Large intestine (tissue), 12 donors: ENCODE measurements at places on chromosomes 5 and 9. TPM values are rescaled to one million over a fixed set of nuclear protein-coding genes. Genes with fewer than 3 reads are reported as not detected.

The OCLN gene
- 85.5 TPM for polyA plus RNA-seq

The SAXO1 gene
- 0.06 TPM for polyA plus RNA-seq

The GRXCR2 gene
- polyA plus RNA-seq = 0.03 TPM

The NDST1 gene
- 45.4 TPM for polyA plus RNA-seq

GRCh38 chr9:9410736-9411135, 1202.1 kb downstream of the PTPRD start:
- no peak for DNase-seq

DNA sequence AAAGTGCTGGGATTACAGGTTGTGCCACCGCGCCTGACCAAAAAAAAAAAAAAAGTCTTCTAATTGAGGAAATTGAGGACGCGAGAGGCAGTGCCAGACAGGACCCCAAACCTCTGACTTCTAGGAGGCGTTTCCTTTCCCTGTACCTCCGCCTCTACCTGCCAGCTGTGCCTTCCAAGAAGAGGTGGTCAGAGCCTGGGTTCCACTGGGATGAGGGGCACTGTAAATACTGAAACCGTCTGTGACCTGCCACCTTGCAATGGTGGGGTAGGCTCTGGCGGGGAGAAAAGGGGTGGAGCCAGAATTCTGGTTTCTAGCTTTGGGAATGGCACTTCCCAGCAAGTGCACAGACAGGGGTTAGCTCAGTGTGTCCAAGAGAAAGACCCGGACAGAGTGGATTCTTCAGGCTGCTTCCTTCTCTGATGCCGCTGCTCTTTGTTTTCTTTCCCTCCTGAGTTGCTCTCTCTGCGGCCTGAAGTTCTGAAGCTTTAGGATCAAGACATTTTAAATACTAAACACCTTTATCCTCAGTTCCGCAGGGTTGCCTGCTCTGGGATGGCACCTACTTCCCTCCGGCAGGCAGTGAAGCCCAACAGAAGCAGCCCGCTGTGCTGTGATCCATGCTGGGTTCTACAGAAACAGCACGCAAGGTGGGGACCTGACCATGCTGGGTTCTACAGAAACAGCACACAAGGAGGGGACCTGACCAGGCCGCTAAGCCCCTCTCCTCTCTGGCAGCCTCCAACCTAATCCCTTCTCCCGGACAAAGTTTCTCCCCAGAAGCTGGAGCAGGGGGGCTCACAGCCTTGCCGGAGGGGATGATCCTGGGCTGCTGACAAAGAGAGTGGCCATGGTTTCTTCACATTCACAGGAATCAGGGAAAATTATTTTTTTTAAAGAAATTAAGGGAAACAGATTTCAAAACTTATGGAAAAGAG, 65.2 kb downstream of the OTULIN start:
- no peak for DNase-seq

DNA sequence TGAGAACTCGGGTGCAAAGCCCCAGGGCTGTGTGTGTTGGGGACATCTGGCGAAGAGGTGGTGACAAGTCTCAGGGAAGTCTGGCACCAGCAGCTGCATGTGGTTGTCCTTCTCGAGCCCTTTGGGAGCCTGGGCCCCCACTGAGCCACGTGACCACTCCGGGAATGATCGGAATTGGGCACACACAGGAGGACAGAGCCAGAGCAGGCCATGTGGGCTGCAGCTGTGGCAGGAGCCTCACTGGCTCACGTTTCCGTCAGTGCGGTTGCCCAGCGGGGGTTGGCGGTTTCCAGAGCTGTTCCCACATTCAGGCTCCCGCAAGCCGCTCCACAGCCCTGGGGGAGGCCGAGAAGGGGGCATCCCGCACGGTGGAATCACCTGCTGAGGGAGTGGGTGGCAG, 6.8 kb upstream of the CEL start:
- DNase-seq = no peak

GRCh38 chr5:139642891-139643871, 5.0 kb upstream of the CXXC5 start:
- peak; percentile 94 for DNase-seq

DNA sequence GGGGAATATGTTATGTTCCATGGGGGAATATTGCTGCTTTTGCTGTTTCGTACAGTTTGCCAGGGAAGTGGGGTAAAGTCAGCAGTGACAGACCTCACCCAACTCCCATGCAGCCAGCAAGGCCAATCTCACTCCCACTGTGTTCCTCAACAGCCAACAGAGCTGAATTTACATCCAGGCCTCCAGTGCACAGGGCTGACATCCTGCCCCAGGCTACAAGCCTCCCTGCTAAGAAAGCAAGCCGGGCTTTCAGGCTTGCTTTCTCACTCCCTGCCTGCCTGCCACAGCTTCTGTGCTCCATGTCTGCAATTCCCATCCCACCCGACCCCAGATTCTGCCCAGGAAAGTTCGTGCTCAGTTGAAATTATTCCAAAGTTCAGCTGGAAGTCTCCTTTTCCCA, 25.5 kb upstream of the SNCAIP start:
- no peak for DNase-seq

DNA sequence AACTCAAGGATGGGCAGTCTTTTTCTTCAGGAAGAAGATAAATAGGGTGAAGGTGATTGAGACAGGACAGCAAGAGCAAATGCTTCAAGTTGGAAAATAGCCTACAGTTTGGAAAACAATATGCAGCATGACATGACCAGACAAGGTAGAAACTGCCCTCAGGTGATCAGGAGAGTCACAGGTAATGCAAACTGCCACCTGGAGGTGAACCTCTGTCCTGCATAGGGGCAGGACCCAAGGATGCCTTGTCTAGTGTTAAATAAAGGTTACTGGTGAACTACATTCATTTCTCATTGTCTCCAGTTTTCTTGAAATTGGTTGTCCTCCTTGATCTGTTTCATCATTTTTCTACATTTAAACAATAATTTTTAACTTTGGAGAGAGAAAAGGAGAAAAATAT, 232.1 kb downstream of the SEMA5A start:
- DNase-seq = no peak

GRCh38 chr5:99866740-99867139, 668.4 kb upstream of the FAM174A start:
- DNase-seq = no peak

GRCh38 chr9:136051837-136052471, 43.1 kb downstream of the NACC2 start:
- peak; percentile 94 for DNase-seq

DNA sequence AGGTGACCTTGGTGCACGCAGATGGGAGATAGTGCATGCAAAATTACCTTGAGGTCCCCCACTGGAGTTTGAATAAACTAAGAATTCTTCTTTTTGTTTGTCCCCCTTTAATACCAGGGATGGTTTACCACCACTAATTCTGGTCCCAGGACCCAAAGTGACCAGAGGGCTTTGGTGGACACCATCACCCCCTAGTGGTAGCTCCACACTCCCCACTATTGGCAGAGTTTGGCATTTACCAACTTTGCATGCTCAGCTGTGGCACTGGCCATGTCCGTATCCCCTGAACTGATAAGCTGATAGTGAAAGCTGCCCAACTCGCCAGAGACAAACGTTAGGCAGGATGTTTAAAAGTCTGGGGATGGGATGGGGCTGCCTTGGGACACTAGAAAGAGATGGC, 3.3 kb downstream of the ASTN2 start:
- DNase-seq = no peak

DNA sequence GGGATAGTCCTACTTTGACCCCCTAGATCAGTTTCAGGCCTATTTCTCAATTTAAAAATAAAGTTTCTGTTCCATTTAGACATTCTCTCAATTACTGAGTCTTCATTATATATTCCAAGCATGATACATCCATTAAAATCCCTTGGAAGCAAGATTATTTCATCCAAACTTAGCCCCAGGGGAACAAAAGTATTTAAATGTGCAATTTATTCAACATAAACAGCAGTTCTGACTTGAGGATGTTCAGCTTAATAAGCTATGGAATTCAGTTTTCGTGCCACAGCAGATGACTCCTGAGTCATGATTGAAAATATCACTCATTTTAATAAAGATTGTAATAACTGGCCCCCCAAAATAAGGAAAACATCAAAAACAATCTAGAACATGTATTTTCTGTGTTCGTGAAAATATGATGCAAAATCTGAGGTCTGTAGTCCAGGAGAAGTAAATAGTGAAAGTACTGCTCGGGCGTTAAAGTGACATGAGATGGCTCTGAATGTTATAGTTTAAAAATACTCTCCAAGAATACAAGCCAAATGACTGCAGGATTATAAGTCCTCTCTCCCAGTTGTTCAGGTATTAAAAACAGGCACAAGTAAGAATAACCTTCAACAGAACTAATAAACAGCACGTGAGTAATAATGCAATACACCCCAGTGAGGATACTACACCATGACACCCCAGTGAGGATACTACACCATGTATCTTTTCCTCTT, 67.1 kb downstream of the RETREG1 start:
- DNase-seq = no peak

DNA sequence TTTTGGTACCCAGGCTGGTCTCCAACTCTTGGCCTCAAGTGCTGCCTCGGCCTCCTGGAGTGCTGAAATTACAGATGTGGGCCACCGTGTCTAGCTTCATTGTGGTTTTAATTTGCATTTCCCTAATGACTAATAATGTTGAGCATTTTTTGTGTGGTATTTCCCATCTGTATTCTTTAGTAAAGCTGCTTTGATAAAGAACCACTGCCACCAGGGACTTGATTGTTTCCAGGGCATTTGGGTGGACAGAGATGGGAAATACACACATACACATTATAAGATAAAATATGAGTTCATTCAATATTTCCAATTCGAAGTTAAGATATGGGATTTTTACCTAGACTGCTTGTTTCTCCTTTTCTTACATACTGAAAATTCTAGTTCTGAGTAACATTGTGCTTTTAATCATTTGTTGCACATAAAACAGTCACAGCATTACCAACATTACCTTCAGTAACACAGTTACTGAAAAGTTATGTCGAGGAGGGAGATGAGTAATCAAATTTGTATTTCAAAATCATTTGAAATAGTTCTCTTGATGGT, 28.9 kb downstream of the HABP4 start:
- no peak for DNase-seq

GRCh38 chr9:2281031-2281802, 266.1 kb downstream of the SMARCA2 start:
- DNase-seq = no peak
